Right ventricle myocardium superior (tissue), 1 donor: ENCODE measurements at places on chromosomes 4 and X. TPM values are rescaled to one million over a fixed set of nuclear protein-coding genes. Genes with fewer than 3 reads are reported as not detected.

PPEF1 gene
- 0.30 TPM for total RNA-seq

SLC10A6 gene
- total RNA-seq, result 0.43 TPM

RAB40A gene
- not detected for total RNA-seq

MAGEA9 gene
- not detected for total RNA-seq

BST1 gene
- 2.6 TPM for total RNA-seq

GRCh38 chr4:143359644-143360193, 23.0 kb downstream of the GAB1 start:
- no peak for DNase-seq

DNA sequence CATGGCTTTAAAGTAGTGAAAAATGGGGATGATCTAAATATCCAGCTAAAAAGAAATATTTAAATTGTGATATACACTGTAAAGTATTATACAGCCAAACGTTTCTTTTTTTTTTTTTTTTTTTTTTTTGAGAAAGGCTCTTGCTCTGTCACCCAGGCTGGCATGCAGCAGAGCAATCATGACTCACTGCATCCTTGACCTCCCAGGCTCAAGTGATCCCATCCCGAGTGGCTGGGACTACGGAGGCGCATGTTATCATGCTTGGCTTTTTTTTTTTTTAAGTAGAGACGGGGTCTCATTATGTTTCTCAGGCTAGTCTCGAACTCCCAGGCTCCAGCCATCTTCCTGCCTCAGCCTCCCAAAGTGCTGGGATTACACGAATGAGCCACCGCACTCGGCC, 17.1 kb downstream of the SMIM14 start:
- peak; percentile 50 for DNase-seq

DNA sequence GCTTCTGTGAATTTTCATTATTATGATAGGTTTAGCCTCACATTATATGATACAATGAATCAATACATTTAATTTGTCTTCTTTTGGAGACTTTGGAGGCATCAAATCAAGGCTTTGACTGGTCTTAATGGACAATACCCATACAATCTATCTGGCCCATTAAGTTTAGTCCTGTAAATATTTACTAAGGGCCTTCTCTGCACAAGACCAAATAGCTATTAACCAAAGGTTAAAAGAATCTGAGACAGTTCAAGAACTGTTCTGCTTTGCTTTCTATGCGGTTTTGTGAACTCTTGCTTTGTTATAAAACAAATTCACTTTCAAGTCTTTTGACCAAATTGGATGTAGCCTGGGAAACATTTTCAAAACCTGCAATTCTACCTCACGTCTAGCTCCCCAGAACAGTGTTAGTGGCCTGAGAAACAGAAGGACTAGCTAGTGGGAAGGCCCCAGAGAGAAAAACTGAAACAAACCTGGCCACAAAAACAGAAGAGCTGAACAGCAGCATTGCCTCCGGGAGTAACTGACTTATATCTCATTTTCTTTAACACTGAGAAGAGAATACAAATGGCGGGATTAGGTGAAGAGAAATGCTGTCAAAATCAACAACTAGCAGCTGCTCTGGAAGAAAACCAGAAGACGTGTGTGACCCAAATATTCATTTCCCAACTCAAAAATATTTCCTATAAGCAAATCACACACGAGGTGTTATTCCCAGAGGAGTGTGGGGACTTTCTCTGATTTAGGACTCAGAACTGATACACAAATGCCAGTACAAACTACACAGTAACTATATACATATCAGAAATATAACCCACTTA, 548 bp downstream of the TLR1 start:
- no peak for DNase-seq

DNA sequence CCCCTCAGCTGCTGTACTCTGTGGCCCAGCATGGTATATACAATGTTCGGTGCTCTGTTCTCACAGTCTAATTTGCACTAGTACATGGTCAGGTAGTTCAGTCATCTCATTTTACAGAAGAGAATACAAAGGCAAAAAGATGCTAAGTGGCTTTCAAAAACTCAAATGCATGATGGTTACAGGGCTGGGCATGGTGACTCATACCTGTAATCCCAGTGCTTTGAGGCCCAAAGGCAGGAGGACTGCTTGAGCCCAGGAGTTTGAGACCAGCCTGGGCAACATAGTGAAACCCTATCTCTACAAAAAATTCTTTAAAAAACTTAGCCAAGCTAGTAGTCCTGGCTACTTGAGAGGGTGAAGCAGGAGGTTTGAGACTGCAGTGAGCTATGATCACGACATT, 210.5 kb upstream of the KIT start:
- no peak for DNase-seq

- no peak for DNase-seq
These were observed 48.0 kb upstream of the TMEM33 start for GRCh38 chr4:41887277-41887676.

DNA sequence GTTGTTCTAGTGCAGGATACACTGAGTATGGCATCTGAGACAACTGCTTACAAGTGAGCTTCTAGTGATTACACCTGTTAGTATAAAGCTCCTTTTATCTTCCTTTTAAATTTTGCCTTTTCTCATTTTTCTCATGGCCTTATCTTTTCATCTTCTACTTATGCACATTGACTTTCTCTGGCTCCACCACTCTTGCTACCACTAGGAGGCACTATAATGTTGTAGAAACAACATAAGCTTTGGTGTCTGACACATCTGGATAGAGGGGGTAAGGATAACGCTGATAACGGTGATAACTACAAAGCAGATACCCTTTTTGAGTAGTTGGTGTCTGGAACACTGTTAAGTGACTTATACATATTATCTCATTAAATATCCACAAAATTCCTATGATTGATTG, 187.4 kb upstream of the TEX13C start:
- DNase-seq, result no peak

DNA sequence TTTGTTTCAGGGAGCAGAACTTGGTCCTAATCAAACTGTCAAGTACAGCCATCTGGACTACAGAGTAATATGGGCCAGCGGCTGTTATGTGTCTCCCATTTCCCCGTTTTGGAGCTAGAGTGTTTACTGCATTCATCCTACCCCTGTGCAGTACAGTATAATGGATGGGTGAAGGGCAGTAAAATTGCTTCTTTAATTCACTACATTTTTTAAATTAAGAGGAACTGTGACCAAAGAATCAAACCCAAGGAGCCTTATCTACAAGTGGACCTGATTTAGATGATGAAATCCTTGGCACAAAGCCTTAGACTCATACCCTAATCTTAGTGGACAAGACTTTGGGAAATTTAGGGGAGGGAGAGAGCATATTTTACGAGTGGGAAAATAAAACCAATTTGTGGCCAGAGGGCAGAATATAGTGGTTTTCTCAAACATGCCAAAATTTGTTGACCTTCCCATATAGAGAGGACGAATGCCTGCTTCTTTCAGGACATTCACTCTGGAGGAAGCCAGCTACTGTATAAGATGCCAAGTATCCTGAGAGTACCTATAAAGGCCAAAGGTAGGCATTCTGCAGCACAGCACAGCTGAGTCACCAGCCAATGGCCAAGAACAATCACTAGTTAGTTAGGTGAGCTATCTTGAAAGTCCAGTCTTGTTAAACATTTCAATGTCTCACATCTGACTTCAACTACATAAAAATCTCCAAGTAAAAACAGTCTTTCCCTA, 253.8 kb upstream of the KCNIP4 start:
- DNase-seq, result no peak

DNA sequence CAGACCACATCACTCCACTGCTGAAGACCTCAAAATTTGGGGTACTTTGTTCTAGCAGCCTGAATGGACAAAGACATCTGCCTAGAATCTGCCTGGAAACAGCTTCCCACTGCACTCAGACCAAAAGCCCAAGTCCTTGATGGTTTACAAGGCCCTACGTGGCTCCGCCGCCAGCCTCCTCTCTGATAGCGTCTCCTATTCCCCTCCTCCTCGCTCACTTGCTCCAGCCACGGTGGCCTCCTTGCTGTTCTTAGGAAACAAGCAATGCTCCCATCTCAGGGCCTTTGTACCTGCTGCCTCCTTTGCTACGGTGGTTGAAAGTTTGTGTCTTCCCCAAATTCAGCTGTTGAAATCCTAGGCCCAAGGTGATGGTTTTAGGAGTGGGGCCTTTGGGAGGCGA, 34.7 kb upstream of the SORCS2 start:
- no peak for DNase-seq

GRCh38 chr4:183242291-183242690, 77.8 kb downstream of the CLDN22 start:
- no peak for DNase-seq

- DNase-seq, result no peak
These were observed 355.1 kb downstream of the PDHA2 start for GRCh38 chr4:96194993-96195392.

DNA sequence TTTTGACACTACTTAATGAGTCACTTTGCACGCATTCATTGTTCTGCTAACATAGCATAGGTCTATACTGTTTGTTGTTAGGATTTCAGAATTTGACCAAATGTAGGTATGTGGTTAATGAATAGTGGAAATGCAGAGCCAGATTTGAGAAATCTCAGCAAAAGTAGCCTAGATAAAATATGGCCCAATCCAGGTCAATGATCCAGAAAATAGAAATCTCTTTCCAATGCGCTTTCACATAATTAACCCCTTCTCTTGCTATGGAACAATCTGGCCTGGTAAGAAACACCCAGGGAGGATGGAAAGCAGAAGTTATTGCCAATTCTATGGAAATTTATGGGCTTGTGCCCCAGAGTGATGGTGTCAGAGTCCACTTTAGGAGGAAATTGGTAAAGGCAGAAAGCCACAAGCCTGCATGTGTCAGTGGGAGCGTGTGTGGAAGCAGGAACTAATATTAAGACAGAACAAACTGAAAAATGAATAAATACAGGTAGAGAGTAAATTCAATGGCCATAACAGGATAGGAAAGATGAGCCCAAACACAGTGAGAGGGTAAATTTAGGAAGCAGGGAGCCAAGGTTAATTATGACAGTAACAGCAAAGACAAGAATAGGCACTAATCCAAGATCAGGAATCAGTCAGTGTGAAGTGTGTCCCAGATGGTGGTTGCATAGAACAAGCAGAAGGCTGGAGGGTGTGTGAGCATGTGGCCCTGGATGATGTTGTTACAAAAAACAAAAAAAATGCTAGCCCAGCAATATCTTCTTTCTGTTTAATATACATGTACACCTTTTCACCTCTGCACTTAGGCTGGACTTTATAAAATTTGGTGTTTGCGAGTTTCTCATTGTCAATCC, 102.9 kb downstream of the SYTL5 start:
- DNase-seq, result no peak

GRCh38 chr4:126451237-126451873, 1136.6 kb downstream of the FAT4 start:
- no peak for DNase-seq

DNA sequence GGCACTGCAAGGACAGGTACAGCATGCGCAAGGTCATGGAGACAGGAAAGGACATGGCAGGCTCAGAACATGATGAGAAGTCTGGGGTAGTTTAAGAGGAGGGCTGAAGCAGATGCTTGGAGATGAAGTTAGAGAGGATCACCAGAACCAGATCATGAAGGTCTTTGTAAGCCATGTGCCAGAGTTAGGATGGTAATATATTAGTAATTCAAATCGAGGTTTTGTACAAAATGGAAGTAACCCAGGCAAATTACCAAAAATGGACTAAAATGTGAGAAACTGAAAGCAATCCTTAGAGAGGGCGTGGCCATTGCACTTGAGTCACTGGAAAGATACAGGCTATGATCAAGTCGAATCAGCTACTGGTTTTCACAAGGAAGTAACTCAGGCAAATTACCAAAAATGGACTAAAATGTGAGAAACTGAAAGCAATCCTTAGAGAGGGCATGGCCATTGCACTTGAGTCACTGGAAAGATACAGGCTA, 13.5 kb downstream of the RXFP1 start:
- no peak for DNase-seq

DNA sequence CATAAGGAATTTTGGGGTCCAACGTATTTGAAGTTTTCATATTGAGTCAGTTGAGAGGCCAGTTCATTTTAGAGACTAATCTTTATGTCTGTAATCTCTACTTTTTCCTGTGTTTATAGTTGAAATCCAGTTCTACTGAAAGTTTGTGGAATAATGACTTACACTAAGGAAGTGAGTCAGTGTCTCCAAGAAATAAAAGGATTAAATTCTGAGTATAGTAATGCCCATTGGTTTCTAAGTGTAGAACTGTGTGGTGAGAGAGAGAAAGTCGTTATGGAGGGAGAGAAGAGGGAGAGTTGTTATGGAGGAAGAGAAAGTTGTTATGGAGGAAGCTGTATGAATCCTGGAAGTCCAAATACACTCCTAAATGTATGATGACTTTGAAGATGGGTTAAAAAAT, 264.6 kb upstream of the HAND2 start:
- DNase-seq, result no peak

DNA sequence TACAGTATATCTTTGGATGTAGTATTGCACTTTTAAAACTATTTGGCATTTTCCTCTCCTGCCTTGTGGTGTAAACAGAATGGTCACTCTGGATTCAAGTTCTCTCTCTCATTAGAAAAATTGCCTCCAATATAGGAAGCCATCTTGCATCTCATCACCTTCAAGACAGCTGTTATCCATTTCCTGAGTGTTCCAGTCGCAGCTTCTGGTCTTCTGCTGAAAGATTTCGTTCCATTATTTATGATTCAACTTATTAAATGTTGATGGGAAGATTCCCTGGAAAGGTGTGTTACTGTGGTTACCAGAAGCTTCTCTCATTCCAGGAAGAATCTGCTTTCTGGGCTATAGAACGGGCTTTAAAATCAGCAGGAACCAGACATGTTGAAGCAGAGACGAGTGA, 568.3 kb upstream of the SLIT2 start:
- no peak for DNase-seq

GRCh38 chr4:70901984-70902576, at the start of gene MOB1B:
Gene MOB1B, plus strand, starts transcription at chr4:70902369. Its CDS starts 168 bp downstream, at chr4:70902537.
- peak; percentile 94 for DNase-seq

- no peak for DNase-seq
These were observed 57.6 kb downstream of the PROM1 start for GRCh38 chr4:16026160-16026761.

DNA sequence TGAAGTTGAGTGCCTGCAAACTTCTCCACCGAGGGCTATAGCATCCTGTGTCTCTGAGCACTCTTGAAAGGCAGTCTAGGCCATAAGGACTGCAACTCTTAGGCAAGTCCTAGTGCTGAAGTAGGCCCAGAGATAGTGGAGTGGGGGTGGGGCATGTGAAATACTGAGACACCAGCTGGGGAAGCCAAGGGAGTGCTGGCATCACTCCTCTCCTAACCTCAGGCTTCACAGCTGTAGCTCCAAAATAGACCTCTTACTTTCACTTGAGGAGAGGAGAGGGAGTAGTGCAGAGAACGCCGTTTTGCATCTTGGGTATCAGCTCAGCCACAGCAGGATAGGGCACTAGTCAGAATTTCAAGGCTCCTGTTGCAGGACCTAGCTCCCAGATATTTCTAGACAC, 56.2 kb upstream of the CYSLTR1 start:
- DNase-seq, result no peak

DNA sequence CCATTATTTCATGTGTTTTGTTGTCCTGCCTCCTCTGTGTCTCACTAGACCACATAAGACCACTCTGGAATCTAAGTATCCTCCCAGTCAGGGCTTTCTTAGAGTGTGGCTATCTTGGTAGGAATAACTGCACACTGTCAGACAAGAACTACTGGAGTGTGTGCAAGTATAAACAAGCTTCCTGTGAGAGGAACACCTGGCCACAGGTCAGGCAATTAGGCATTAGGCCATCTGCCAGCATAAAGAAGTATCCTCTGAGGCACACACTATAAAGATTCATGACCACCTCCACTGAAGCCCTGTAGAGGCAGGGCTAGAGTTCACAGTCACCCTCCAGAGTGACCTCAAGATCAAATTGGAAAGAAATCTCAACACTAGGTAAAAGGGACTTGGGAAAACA, 507.0 kb upstream of the PABPC4L start:
- no peak for DNase-seq

GRCh38 chr4:21888195-21888976, 60.2 kb downstream of the KCNIP4 start:
- no peak for DNase-seq
